Esophagus squamous epithelium (tissue), 5 donors: ENCODE measurements at places on chromosomes 7 and 10.

DNA sequence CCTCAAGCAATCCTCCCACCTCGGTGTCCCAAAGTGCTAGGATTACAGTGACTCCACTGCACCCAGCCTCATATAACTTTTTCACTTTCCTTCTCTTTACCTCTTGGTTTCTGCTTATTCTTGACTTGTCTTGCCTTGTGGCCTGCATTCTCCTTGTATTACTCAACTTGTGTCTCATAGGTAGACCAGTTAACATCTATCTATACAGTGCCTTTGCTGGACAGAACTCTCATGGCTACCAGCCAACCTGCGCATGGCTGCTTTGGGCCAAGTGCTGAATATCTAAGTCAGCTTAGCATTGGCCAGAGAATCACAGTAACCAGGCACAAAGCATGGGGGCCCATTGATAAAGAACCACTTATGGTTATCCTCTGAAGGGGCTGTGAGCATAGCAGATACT, 42.6 kb upstream of the ZNRF2 start:
- DNase-seq: no peak

DNA sequence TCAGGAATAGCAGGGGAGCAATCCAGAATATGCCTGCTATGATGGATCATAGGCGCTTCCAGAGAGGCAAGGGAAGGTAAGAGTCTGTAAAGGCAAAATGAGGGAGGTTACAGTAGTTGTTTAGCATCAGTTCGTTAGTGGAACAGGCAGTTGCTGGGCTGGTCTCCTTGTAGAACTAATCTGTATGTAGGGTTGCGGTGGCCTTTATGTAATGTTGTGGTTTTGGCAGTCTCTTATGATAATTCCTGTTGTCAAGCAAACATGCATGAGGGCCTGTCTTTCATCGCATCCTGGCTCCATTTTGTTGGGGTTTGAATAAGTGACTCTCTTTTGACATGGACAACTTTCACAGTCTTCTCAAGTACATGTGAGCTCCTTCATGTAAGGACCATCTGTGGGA, 427.8 kb upstream of the LRGUK start:
- no peak for DNase-seq

DNA sequence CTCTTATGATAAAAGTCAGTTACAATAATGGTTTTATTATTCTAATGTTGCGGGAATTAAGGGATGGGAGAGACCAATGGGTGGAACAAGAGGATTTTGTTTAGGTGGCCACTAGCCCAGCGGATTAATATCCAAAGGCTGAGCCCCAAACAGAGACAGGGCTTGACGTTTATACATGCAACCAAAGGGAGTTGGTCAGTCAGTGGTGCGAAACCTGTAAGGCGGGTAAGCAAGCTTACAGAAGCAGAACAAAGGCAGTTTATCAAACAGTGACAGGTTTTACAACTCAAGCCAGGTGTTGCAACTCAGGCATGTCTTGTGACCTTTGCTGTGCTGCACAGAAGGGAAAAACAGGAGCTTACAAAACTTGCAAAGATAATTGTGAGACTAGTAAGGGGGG, 622.9 kb upstream of the MBL2 start:
- DNase-seq: no peak

DNA sequence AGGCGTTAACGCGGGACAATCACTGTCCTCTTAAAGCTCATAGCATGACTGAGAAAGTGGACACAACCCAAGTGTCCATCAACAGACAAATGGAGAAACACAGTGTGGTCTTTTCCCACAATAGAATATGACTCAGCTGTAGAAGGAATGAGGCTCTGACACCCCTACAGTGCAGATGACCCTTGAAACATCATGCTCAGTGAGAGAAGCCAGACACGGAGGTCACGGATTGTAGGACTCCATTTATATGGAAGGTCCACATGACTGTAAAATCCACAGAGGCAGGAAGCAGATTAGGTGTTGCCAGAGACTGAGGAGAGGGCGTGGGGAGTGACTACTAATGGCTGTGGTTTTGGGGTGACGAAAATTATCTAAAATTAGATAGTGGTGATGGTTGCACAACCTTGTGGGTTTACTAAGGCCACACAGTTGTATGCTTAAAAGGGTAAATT, 6.1 kb upstream of the NCAPG2 start:
- no peak for DNase-seq

DNA sequence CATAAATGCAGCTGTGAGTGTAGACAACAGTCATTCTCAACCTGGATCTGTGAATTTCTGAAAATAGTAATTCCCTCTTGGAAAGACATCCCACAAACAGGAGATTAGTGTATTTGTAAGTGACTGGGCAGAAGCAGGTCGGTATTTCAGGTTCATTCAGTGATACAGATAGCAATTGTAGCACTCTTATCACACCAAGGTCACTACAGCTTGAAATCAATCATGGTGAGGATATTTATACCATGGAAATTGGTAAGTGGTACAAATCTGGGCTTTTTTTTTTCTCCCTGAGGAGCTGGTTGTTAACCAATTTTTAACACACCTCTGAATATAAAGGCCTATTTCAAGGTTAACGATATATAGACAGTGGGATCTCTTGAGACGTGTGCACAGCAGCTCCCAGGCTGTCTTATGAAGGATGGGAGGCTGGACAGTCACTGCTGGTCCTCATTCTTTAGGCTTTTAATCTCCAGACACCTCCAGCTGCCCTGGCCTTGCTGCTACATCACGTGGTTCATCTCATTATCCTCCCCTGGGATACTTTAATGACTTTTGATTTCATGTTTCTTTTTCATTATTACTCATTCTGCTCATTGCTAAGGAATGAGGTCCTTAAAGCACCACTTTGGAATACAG, 87.1 kb downstream of the ITGA8 start:
- DNase-seq: no peak
